Heart left ventricle (tissue), 16 donors: ENCODE measurements at places on chromosomes 5 and 9. TPM values are rescaled to one million over a fixed set of nuclear protein-coding genes. Genes with fewer than 3 reads are reported as not detected.

The IL5 gene
- total RNA-seq: not detected

The ZDHHC21 gene
- total RNA-seq: 8.1 TPM

The ZNF354C gene
- total RNA-seq: 5.3 TPM

The PTPN3 gene
- total RNA-seq: 52.3 TPM

The FBN2 gene
- 7.7 TPM for total RNA-seq

The C5 gene
- total RNA-seq: 0.49 TPM

The WDR38 gene
- not detected for total RNA-seq

The PDE6A gene
- 0.35 TPM for total RNA-seq

The ABO gene
- total RNA-seq: 2.3 TPM

The C5orf63 gene
- 10.7 TPM for total RNA-seq
